ENCODE measurements at places on chromosomes 12 and 14.

GRCh38 chr12:93591137-93591868 lies 18.8 kb downstream of the SOCS2 start:
- peaks cover 77% of the 10 kb centered on the region for H3K27me3 ChIP-seq
- peak overlapping the region; percentile 87 for H3K4me3 ChIP-seq
- H3K36me3 ChIP-seq, result no peaks in the 10 kb centered on the region
- H3K4me1 ChIP-seq, result peaks cover 14% of the 10 kb centered on the region

GRCh38 chr12:116026768-116027550 lies 250.5 kb downstream of the MED13L start:
- H3K27me3 ChIP-seq, result no peaks in the 10 kb centered on the region
- H3K4me3 ChIP-seq, result no peak overlapping the region
- peak; percentile 1 for DNase-seq
- H3K36me3 ChIP-seq, result peaks cover 9% of the 10 kb centered on the region
- H3K4me1 ChIP-seq, result peaks cover 29% of the 10 kb centered on the region

DNA sequence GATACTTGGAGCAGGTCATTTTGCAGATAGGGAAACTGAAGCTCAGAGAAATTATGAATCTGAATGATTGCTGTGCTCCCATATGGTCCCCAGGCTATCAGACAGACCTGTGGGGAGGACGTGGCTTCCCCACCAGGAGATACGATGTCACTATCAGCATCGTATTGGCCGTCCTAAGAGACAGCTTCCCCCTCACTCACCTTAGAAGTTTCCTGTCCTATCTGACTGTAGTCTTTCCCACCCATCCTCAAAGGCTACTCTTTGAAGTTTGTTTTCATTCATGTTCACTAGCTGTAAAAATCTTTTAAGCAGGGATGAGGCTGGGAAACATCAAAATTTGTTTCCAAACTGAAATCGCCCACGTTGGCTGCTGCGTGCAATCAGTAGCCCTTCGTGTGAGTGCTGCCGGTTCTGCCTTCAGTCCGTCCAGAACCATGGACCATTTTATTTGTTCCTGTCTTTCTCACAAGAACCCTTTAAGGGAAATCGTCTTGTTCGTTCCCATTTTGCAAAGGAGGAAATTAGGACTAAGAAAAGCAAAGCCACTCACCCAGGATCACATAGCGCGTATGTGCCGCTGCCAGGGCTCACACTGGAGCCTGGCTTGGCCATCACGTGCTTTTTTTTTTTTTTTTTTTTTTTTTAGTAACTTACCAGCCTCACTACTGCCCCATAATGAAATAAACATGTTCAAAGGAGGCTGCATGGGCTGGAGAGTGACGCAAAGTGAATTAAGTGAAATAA lies 1.0 kb upstream of the KDM2B start:
- no peaks in the 10 kb centered on the region for H3K36me3 ChIP-seq
- no peaks in the 10 kb centered on the region for H3K27me3 ChIP-seq
- DNase-seq, result no peak
- peak overlapping the region; percentile 92 for H3K4me3 ChIP-seq
- peak overlapping the region; percentile 4 for H3K27ac ChIP-seq

DNA sequence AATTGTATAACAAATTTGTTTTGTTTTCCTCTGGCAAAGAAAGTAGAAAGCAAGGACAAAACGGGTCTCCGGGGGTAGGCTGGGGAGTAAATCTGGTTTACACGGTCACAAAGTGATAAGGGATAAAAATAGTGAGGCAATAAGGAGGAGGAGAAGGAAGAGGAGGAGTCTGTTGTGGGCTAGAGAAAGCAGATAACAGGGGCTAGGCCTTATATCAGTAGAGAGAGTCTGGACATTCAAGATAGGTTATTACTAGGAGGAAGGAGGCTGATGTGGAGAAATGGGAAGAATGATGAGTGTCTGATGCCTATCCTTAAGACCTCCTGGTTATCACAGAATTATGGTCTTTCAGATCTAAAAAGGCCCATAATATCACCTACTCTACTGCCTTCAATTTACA lies 83.2 kb upstream of the SSTR1 start:
- no peak overlapping the region for H3K4me3 ChIP-seq
- no peaks in the 10 kb centered on the region for H3K36me3 ChIP-seq
- H3K27me3 ChIP-seq, result no peaks in the 10 kb centered on the region
- DNase-seq, result no peak
- peaks cover 22% of the 10 kb centered on the region for H3K4me1 ChIP-seq

Data from activated naive CD8-positive, alpha-beta T cell treated with anti-CD3 and anti-CD28 coated beads for 36 hours (primary cell).